Kasumi-1 (cell line): ENCODE measurements at places on chromosomes 13 and 19.
A peak's percentile ranks its signal among the peaks of the same experiment; 100 is the strongest.

DNA sequence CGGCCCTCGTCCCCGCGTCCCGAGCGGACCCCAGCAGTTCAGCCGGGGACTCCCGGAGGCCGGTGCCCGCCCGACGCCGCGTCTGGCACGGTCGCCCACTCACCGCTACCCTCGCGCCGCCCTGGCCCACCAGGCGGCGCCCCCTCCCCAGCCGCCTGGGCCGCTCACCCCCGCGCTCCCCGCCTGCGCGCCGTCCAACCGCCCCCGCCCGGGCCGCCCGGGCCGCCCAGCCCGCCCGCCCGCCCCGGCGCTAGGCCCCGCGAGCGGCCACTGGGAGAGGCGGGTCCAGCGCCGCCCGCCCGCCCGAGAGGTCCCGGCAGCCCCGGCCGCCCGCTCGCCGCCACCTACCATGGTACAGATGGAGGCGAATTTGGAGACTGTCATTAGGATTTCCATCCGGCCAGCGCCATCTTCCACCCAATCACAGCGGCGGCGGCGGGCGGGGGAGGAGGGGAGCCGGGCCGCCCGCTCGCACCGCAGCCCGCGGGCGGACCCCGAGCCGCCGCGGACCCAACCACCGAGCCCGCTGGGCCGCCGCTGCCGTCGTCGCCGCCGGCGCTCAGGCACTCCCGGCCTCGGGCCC, at the start of gene USP12:
Gene USP12, minus strand, starts transcription at position 568 of the 583 bp plus-strand sequence. Its CDS starts 172 bp downstream, at position 396.
- no peak for DNase-seq

DNA sequence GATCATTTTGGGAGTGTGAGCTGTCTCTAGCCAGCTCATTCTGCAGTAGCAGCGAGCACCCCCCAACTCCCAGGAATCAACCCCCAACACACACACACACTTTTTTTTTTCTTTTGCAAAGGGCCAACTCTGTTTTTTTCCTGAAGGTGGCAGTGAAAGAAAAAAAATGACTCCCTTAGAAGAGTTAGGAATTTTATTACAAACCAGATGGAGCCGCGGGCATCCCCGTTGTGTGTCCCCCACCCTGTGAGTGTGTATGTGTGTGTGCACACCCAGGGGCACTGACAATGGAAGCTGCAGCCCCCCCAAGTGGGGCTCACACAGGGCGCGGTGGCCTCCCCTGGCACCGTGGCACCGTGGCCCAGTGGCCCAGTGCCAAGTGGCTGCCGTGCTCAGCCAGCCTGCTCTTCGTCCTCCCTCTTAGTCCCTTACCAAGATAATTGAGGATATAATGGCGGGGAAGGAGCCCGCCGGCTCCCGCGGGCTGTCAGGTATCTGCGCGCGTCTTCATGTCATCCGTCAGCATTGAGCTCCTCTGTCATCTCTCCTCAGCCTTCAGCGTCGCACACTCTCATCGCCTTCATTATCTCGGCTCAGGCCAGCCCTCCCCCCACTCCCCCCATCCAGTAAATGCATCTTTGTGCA, 314.1 kb downstream of the ZNF536 start:
- peak; percentile 2 for DNase-seq

- no peak for DNase-seq
Measured at GRCh38 chr19:49507803-49508494, 4.5 kb upstream of the FCGRT start.

- no peak for DNase-seq
Measured at GRCh38 chr19:6429419-6430221, 3.9 kb downstream of the SLC25A41 start.

- DNase-seq: no peak
Measured at GRCh38 chr19:12872941-12873890, 8.0 kb downstream of the DNASE2 start.

DNA sequence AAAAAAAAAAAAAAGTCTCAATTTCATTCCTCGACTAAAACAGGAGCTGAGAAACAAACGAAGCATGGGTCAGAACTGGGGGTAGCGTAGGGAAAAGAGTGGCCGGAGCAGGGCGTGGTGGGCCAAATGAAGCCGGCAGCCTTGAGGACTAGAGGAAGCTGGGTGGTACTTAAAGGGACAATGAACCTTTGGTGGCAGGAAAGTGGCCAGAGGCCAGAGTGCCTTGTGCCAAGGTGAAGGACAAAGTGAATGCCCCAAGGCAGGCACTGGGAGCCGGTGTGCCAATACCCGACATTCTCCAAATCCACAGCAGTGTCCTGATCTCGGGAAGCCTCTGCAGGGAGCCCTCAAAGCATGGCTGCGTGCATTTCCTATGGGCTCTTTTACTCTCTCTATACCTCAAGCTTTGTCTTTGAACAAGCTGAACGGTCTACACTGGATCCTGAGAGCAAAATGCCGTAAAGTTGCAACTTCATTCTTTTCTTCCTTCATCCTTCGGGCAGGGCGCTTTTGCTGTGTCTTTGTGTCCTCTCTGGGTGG, 195.0 kb upstream of the KL start:
- DNase-seq: no peak

- DNase-seq: no peak
Measured at GRCh38 chr13:98201984-98202383, 24.9 kb upstream of the RNF113B start.

- peak; percentile 32 for DNase-seq
Measured at GRCh38 chr19:4577020-4577782, 17.7 kb upstream of the SEMA6B start.

GRCh38 chr19:53076984-53077383, 26.2 kb downstream of the ZNF160 start:
- no peak for DNase-seq

- no peak for DNase-seq
Measured at GRCh38 chr19:4136680-4137088, 12.8 kb upstream of the MAP2K2 start.

DNA sequence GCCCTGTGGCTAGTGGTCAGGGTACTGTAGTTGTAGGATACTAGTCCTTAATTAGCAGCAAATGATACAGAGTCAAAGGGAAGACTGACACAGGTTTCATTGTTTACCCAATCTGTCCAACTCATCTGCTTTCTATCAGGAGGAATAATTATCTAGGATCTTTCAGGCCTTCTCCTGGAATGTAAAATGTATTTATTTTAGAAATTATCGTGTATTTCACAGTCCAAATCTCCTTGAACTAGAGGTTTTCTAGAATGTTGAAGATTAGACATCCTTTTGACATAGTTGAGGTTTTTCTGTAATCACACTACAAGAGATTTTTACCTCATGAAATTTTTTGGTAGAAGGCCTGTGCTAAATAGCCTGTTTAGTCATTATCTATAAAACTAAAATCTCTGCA, 1694.8 kb upstream of the PCDH20 start:
- DNase-seq: no peak

- DNase-seq: no peak
Measured at GRCh38 chr13:33868343-33868994, 50.5 kb downstream of the RFC3 start.

GRCh38 chr19:29715701-29716581, 880 bp upstream of the C19orf12 start:
- no peak for DNase-seq

DNA sequence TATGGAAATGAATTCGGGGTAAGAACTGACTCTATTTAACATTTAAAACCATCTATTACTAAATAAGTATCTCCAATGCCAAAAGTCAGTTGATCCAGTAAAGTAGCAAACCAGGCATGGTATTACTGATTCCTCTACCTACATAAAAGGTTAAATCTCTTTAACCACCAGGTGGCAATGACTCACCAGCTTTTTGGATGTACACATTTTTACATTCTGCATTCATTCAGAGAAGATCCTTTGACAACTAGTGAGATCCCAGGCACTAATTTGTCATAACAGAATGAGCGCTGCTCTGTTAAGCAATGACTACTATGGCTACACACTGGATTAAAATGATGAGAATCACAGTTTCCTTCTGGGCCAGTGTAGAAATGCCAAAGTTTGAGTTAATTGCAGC, 329.8 kb upstream of the GPC6 start:
- peak; percentile 22 for DNase-seq

GRCh38 chr19:10010247-10010691, at the start of gene COL5A3:
Gene COL5A3, minus strand, starts transcription at chr19:10010504. Its CDS starts 119 bp downstream, at chr19:10010385.
- DNase-seq: no peak

DNA sequence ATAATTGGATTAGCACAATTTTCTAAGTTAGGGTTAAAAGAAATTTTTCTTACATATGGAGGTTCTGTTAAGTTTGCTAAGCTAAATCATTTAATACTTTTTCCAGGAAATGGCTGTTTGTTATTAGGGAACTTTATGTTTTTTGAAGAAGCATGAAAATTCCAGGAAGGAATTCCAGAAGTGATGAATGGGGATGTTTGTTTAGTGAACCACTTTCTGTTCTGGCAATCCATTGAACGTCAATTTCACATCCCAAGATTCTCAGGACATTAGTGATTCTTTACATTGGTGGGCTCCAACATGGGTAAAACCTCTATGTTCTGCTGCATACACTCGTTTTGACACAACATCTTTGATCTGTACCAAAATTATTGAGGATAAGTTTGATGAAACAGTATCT, 534.4 kb downstream of the IRS2 start:
- DNase-seq: no peak

DNA sequence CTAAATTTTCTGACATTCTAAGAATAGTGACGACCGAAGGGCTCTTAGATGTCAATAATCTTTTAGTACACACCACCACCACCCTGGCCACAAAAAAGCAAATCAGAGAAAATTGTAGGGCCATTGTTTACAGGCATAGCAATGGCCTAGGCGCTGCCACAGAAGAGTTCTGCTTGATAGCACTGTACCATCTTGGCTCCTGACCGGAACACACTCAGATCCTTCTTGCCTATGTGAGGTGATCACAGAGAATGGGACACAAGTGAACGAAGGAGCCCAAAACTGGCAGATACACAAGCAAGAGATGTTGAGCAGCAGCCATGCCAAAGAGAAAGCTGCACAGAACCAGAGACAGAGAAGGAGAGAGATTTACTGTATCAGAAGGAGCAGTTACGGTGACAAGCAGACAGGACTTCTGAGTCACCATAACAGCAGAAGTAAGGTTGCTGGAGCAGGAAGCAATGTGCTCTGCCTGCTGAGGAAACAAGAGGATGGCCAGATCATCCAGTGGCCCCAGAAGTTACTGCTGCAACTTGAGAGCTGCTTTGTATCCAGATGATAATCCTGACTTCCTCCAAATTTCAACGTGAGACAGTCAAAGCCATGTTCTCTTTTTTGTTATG, 105.2 kb downstream of the SLITRK6 start:
- DNase-seq: peak; percentile 97

DNA sequence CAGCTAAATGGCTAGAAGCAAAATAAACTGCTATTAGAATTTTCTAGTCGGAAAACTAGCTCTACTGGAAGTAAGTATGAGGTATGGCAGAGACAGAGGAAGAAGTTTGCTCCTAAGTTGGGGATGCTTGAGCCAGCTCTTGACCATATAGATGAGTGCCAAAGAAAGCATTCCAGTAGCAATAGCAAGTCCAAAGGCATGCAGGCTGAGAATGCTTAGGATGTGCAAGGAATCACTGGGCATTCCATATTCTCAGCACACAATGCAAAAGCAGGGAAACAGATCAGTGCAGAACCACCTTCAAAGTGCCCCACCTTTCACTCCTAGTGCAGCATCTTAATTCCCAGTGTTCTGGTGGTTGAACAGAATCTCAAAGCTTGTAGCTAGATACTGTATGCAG, 32.9 kb downstream of the SERTM1 start:
- no peak for DNase-seq

GRCh38 chr13:113001241-113002140, 32.5 kb downstream of the MCF2L start:
- peak; percentile 44 for DNase-seq

GRCh38 chr13:64397701-64398100, 2832.4 kb downstream of the PCDH9 start:
- DNase-seq: no peak

- DNase-seq: no peak
Measured at GRCh38 chr13:108943842-108944241, 314.4 kb downstream of the MYO16 start.

GRCh38 chr19:1453525-1454364, 3.8 kb downstream of the APC2 start:
- no peak for DNase-seq

GRCh38 chr13:76223565-76223964, 587.4 kb downstream of the LMO7 start:
- no peak for DNase-seq

- DNase-seq: no peak
Measured at GRCh38 chr13:58992478-58993042, 1171.2 kb downstream of the DIAPH3 start.

GRCh38 chr19:40055049-40055448, 982 bp downstream of the ZNF780B start:
- no peak for DNase-seq

DNA sequence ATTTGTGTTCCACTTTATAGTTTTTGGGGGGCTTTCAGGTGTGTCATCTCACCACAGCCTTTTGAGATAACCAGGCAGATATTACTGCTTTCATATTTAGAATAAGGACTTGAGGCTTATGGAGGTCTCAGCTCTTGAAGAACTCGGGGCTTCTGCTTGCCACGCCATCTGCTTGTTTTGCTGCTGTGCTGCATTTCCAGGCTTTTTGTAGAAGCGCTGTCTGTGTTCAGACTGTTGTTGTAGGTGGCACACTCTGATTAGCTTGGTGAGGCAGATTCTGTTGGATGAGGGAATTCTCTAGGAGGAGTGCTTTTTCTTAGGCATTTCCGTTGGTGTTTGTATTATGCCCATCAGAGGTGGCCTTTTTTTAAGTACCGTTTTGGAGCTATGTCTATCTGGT, 57.2 kb downstream of the WASF3 start:
- DNase-seq: no peak

DNA sequence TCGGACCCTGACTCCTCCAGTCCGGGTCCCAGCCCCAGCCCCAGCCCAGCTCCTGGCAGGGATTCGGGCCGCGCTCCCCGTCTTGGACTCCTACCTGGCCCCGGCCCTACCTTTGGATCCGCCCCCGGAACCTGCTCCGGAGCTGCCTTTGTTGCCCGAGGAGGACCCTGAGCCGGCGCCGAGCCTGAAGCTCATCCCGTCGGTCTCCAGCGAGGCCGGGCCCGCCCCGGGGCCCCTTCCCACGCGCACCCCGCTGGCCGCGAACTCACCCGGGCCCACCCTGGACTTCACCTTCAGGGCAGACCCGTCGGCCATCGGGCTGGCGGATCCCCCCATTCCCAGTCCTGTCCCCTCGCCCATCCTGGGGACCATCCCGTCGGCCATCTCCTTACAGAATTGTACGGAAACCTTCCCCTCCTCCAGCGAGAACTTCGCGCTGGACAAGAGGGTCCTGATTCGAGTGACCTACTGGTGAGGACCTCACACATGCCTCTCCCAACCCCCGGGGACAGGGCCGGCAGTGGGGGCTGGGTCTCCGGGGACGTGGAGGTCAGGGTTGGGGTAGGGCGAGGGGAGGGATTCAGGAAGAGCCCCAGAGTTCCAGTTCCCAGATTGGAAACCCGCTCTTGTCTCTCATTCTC, 732 bp downstream of the SELENOV start:
- no peak for DNase-seq
